Fibroblast of skin of right biceps (primary cell): ENCODE measurements at places on chromosomes 11 and 22.

DNA sequence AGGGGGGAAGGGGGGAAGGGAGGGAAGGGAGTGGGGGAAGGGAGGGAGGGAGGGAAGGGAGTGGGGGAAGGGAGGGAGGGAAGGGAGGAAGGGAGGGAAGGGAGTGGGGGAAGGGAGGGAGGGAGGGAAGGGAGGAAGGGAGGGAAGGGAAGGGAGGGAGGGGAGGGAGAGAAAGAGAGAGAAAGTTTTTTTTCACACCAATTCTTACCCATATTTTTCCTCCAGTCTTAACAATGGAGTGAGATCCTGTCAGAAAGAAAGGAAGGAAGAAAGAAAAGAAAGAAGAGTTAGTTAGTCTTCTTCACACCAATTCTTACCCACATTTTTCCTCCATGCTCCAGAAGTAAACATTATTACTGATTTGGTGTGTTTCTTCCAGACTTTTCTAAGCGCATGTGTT lies 3.0 kb upstream of the OR2AT4 start:
- DNase-seq = no peak

DNA sequence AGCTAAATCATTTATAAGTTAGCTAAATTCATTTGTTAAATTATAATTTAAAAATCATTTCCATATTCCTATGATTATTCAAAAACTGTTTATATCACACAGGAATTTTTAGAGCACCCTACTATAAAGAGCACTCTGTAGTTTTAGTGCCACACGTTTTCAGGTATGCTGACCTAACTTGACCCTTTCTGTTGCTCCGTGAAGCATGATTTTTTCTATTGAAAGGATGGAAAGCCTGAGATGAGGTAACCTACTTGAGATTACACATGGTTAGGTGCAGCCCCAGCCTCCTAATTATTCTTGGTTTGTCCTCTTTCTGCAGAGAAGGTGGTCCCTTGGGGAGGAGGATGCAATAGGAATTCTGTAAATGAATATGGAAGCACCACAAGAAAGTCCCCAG lies 72.6 kb downstream of the PPFIBP2 start:
- DNase-seq = no peak

DNA sequence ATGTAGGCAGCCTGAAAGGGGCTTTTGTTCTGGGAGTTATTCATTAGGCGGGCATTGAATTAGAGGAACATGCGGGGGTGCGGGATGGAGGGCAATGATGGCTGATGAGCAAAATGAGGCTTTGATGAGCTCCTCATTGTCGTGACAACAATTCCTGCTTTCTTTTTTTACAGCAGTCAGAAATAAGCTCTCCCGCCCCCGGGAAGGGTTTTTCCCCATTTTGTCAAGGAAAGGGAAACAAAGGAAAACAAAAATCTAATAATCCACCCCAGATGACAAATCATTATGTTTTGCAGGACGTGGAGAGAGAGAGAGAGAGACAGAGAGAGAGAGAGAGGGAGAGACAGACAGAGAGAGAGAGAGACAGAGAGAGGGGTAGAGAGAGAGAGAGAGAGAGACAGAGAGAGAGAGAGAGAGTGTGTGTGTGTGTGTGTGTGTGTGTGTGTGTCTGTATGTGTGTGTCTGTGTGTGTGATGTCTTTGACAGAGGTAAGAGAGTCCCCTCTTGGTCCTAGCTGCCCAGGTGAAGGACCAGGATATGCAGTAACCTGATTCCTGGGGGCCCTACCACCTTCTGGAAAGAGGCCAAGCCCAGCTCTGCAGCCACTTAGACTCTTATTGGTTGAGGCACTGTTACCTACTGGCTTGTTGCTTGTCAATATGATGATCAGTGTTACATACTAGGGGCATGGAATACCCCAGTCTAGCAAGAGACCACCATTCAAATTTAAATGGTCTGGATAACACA lies 46.7 kb upstream of the PARVA start:
- peak; percentile 15 for DNase-seq

- peak; percentile 99 for DNase-seq
Observed at GRCh38 chr11:12042215-12042676, 33.8 kb upstream of the DKK3 start.

- peak; percentile 88 for DNase-seq
Observed at GRCh38 chr22:31241936-31242335, 29.8 kb downstream of the LIMK2 start.

GRCh38 chr11:65552388-65552951 lies 5.7 kb downstream of the LTBP3 start:
- no peak for DNase-seq

GRCh38 chr11:18374956-18375355 lies 19.4 kb upstream of the LDHA start:
- DNase-seq = no peak

DNA sequence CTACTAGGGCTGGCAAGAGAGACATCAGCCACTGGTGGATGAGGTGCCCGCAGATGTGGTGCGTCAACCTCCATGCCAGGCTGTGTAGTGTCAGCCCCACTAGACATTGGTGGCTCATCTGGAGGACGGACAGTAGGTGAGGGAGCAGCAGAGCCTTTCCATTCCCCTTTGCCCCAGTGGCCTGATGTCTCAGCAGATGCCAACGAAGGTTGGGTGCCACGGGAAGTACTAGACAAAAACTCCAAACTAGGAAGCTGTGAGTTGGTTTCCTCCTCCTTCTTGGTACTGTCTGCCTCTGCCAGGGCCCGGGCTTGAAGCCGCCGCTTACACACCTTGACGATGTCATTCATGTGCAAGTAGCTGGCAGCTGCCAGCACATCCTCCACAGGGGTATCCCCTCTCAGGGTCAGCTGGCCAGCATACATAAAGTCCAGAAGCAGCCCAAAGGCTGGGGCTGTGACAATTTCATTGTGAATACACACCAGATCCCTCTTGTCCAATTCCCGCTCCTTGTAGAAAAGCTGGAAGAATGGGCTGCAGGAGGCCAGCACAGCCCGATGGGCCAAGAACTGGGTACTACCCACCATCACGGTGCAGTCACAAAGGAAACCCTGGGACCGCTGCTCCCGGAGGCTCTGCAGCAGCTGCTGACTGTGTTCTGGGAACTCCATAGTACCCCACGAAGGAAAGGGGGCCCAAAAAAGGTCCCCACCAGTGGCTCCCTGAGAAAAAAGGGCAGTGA lies 795 bp downstream of the ZBTB3 start:
- no peak for DNase-seq
